CD4-positive, alpha-beta T cell (primary cell): ENCODE measurements at places on chromosomes 3 and 15.

- no peaks in the 10 kb centered on the region for H3K4me1 ChIP-seq
- DNase-seq, result no peak
- H3K36me3 ChIP-seq, result no peaks in the 10 kb centered on the region
- H3K27ac ChIP-seq, result no peak overlapping the region
- H3K27me3 ChIP-seq, result no peaks in the 10 kb centered on the region
Measured at GRCh38 chr3:132160198-132160597, 125.4 kb upstream of the CPNE4 start.

GRCh38 chr3:62183969-62184368 is 189.4 kb downstream of the FEZF2 start:
- H3K27me3 ChIP-seq, result no peaks in the 10 kb centered on the region
- no peak overlapping the region for H3K27ac ChIP-seq
- no peaks in the 10 kb centered on the region for H3K36me3 ChIP-seq
- no peaks in the 10 kb centered on the region for H3K4me1 ChIP-seq

DNA sequence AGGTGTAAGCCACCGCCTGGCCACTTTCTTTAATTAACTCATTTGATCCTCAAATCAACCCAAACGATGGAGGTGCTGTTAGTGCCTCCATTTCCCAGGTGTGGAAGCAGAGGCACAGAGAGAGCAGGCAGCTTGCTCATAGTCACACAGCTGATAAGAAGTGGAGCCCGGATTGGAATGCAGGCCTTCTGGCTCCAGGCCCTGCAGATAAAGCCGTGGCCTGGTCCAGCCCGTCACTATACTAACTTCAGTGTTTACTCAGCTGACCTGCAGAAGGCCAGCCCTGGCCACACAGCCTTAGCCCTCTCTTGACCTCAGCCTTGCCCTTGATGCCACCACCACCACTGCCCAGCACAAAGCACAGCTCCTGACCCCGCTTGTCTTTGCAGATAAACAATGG is 116.7 kb downstream of the NUP210 start:
- no peaks in the 10 kb centered on the region for H3K27me3 ChIP-seq
- no peaks in the 10 kb centered on the region for H3K4me1 ChIP-seq
- H3K36me3 ChIP-seq, result no peaks in the 10 kb centered on the region
- no peak for DNase-seq
- H3K27ac ChIP-seq, result no peak overlapping the region

DNA sequence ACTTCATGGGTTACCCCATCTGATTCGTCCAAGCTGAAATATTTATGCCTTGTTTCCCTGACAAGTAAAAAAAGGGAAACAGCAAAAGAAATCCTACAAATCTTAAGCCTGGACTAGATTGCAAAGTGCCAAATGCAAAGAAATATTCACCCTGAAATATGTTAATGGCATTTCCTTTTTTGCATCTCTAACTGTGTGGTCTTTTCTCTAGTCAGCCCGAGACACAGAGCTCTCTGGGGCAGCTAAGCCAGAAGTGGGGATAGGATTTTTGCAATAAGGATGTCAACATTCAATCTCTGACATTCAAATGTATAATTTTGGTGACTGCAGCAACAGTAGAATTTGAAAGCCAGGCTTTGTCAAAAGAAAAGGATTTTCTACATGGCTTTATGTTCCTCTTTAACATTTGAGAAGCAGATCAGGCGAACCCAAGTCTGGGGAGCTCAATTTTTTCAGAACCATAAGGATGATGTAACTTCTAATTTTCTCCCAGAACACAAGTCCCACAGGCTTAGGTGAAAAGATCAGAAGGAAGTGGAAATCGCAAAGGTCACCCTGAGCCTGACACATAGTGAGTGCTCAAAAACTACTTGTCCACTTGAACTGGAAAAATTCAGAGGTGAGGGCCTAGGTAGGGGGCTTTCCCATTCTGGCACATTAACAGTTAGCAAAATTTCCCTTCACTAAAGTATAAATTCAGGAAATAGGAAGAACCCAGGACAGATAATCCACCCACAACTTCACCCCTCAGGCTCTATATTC is 28.2 kb upstream of the KCNMB3 start:
- H3K27ac ChIP-seq, result no peak overlapping the region
- no peaks in the 10 kb centered on the region for H3K36me3 ChIP-seq
- H3K27me3 ChIP-seq, result peaks cover 8% of the 10 kb centered on the region

DNA sequence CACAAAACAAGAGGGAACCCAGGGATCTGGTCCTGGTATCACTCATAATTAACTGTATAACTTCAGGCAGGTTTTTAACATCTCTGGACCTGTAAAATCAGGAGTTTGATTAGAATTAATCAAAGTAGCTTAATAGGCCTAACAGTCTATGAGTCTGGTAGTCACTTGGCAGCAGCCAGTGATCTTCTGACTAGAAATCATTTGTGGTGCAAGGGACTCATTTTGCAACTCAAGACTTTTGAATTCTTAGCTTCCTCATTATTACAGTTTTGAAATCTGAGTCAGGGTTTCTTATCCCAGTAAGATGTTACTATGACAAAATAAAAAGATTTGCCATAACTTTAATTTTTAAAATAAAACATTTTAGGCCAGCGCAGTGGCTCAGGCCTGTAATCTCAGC is 70.8 kb downstream of the TMCC1 start:
- DNase-seq, result peak; percentile 34
- peaks cover 2% of the 10 kb centered on the region for H3K4me1 ChIP-seq
- no peak overlapping the region for H3K27ac ChIP-seq
- H3K27me3 ChIP-seq, result no peaks in the 10 kb centered on the region

- peaks cover 47% of the 10 kb centered on the region for H3K27me3 ChIP-seq
- peaks cover 14% of the 10 kb centered on the region for H3K4me1 ChIP-seq
- no peak overlapping the region for H3K4me3 ChIP-seq
- peak; percentile 36 for DNase-seq
- no peaks in the 10 kb centered on the region for H3K36me3 ChIP-seq
Measured at GRCh38 chr15:45126535-45127158, 3.0 kb downstream of the DUOXA1 start.

DNA sequence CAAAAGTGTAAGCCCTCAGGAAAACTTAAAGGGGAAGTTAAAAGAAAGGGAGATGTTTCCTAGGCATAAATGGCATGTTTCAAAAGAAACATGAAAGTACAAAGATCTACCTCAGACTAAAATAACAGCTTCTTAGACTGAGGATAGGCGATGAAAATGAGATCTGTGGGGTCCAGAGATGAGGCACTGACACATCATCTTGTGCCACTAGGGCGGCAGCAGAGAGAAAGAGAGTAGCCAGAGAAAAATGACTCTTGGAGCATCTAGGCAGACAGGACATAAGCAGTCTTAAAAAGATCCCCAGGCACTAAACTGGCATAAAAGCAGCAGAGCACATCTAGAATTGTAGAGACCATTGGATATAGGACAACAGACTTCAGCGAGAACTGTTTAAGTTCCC is 42.5 kb upstream of the RFX7 start:
- no peak overlapping the region for H3K27ac ChIP-seq
- no peaks in the 10 kb centered on the region for H3K4me1 ChIP-seq
- no peak overlapping the region for H3K4me3 ChIP-seq
- no peaks in the 10 kb centered on the region for H3K36me3 ChIP-seq

- no peak overlapping the region for H3K27ac ChIP-seq
- no peak overlapping the region for H3K4me3 ChIP-seq
- H3K36me3 ChIP-seq, result no peaks in the 10 kb centered on the region
- no peaks in the 10 kb centered on the region for H3K4me1 ChIP-seq
- no peaks in the 10 kb centered on the region for H3K27me3 ChIP-seq
- DNase-seq, result no peak
Measured at GRCh38 chr3:127250032-127250431, 37.8 kb downstream of the PRR20G start.

GRCh38 chr3:124999317-124999716 is 56.5 kb downstream of the HEG1 start:
- no peak overlapping the region for H3K27ac ChIP-seq
- H3K4me1 ChIP-seq, result peaks cover 34% of the 10 kb centered on the region
- DNase-seq, result no peak
- no peak overlapping the region for H3K4me3 ChIP-seq

DNA sequence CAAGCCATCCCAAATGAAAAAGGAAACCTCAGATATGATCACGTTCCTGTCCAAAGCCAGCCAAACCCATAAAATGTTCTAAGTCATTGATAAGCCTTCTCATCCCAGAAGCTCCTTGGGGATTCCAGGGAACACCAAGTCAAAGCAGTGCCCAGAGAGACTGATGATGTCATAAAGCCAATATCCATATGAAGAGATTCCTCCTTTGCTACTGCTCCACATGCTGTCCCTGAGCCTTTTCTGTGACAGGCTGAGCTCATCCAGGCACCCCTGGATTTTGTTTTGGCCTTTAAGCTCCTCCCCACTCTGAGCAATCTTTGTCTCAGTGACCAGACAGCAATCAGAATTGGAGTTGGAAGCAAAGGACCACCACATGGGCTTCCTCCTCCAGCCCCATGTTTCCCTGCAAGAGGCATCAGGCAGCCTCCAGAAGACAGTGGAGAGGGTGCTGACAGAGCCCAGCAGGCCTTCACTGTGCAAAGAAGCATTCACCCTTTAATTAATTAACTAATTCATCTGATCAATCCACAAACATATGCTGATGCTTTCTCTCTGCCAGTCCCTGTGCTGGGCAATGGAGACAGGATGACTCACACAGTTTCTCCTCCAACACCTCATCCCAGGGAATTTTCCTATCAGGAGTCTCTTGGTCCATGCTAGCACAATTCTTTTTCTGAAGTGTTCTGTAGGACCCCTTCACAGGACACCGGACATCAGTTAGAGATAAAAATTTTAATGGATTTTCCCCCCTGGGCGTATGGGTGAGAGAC is 25.0 kb downstream of the MEX3B start:
- no peak for DNase-seq
- H3K4me3 ChIP-seq, result no peak overlapping the region
- H3K4me1 ChIP-seq, result no peaks in the 10 kb centered on the region
- H3K36me3 ChIP-seq, result no peaks in the 10 kb centered on the region
- peaks cover 9% of the 10 kb centered on the region for H3K27me3 ChIP-seq

DNA sequence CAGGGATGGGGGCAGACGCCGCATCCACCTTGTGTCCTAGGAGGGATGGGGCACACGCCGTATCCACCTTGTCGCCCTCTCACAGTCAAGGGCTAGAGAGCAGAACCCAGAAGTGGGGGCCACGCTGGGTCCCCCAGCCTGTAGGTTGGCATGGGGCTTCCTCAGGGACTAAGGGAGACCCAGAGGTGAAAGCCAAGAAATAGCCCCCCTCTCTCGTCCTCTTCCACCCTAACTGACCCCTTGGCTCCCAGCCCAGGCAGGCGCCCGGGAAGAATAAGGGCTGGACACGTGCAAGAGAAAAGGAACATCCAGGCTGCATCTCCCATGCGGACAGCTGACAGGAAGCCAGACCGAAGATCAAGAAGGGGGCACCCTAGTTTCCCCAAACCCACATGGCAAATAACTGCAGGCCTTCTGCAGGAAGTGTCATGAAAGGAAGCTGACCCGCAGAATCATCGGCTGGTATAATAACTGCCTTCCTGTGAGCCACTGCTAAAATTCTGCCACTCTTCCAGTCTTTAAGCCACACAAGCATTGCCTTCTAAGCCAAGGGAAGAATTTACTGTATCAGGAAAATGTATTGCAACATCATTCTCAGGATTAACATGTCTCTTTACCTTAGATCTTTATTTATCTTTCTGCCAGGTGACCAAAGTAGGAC is 38.5 kb upstream of the TFRC start:
- H3K27me3 ChIP-seq, result no peaks in the 10 kb centered on the region
- no peaks in the 10 kb centered on the region for H3K36me3 ChIP-seq
- H3K4me1 ChIP-seq, result peaks cover 20% of the 10 kb centered on the region
- no peak overlapping the region for H3K27ac ChIP-seq

DNA sequence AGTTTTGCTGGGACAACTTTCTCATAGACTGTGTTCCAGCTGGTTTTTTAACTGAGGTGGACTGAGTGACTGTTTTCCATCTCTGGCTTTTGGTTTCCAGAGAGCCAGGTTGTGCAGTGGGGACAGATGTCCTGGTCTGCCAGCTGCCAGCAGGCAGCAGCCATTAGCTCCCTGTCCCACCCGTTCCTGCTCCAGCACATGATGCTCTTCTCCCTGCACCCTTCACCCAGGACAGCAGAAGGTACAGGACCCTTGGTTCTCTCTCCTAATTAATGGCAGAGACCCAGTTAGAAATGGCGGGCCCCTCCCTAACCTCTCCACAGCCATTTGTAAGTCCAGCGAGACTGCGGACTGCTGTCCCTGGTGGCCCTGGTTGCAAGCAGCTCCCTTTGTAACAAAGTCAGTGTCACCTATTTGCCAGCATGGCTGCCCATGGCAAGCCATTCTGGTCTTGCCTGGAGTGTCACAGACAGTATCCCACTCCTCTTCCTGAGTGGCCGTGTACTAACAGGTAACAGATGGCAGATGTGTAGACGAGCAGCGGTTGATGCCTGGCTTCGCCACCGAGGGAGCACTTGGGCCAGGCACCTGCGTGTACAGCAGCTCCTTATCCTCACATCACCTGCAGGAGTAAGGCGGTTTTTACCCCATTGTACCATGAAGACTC is 148.3 kb downstream of the DNAJB8 start:
- peaks cover 17% of the 10 kb centered on the region for H3K36me3 ChIP-seq
- no peak overlapping the region for H3K4me3 ChIP-seq
- no peak for DNase-seq
- peak overlapping the region; percentile 78 for H3K27ac ChIP-seq
- no peaks in the 10 kb centered on the region for H3K27me3 ChIP-seq

DNA sequence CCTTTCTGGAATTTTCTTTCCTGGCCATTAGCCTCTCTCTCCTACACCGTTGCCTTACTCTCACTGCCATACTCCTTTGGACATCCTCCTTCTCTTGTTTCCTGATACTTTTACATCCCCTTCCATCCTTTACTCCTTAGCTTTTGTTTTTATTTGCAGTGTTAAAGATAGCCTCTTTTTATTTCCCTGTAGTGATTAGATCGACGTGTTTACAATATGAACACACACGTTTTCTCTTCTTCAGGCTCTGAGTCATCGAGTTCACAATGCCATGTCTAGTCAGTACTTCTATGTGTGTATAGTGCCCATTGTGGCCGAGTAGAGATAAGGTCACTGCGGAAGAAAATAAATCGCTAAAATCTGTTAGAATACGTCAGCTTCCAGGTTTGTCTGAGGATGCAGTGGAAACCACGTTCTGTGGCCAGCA is 208.5 kb downstream of the LPP start:
- H3K4me3 ChIP-seq, result no peak overlapping the region
- no peaks in the 10 kb centered on the region for H3K36me3 ChIP-seq
- no peak overlapping the region for H3K27ac ChIP-seq
- peaks cover 23% of the 10 kb centered on the region for H3K4me1 ChIP-seq
- no peaks in the 10 kb centered on the region for H3K27me3 ChIP-seq

- no peak for DNase-seq
- H3K4me1 ChIP-seq, result no peaks in the 10 kb centered on the region
- H3K27me3 ChIP-seq, result no peaks in the 10 kb centered on the region
- H3K27ac ChIP-seq, result no peak overlapping the region
- no peaks in the 10 kb centered on the region for H3K36me3 ChIP-seq
Measured at GRCh38 chr15:26757141-26757540, 15.7 kb downstream of the GABRB3 start.

DNA sequence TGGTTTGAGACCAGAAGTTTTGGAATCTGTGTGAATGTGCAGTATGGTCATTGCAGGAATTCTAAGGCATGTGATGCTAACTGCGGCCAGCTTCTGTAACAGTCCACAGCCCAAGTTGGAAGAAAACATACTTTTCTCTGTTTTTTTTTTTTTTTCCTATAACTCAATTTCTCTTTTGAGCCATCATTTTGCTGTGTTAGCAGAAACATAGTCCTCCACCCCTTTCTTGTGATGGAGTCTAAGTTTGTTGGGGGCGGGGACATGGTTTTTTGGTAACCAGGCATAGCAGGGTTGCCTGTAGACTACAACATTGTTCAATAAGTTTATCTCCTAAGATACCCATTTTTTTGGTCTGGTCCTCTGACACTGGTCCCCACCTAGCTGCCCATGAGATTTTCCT is 223.2 kb upstream of the ONECUT1 start:
- H3K36me3 ChIP-seq, result no peaks in the 10 kb centered on the region
- H3K4me1 ChIP-seq, result no peaks in the 10 kb centered on the region
- no peak for DNase-seq
- H3K4me3 ChIP-seq, result no peak overlapping the region
- H3K27ac ChIP-seq, result no peak overlapping the region
